Activated CD4-positive, alpha-beta T cell treated with anti-CD3 and anti-CD28 coated beads for 4 hours (primary cell): ENCODE measurements at places on chromosomes 6 and 20.
A peak's percentile ranks its signal among the peaks of the same experiment; 100 is the strongest.

DNA sequence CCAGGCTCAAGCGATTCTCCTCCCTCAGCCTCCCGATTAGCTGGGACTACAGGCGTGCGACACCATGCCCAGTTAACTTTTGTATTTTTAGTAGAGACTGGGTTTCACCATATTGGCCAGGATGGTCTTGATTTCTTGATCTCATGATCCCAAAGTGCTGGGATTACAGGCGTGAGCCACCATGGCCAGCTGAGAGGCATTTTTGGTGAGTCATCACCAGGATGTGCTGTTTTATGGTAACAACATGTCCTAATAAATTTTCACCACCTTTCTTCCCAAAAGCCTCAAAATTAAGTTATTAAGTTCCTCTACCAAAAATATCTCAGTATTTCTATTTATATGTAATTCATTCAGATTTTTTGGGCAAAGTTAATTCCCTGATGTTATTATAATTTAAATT lies 53.5 kb downstream of the COL21A1 start:
- no peak for DNase-seq

- no peak for DNase-seq
Observed at GRCh38 chr6:22411376-22412105, 114.7 kb upstream of the PRL start.

GRCh38 chr6:114747995-114748625 lies 405.3 kb upstream of the HS3ST5 start:
- DNase-seq = no peak

DNA sequence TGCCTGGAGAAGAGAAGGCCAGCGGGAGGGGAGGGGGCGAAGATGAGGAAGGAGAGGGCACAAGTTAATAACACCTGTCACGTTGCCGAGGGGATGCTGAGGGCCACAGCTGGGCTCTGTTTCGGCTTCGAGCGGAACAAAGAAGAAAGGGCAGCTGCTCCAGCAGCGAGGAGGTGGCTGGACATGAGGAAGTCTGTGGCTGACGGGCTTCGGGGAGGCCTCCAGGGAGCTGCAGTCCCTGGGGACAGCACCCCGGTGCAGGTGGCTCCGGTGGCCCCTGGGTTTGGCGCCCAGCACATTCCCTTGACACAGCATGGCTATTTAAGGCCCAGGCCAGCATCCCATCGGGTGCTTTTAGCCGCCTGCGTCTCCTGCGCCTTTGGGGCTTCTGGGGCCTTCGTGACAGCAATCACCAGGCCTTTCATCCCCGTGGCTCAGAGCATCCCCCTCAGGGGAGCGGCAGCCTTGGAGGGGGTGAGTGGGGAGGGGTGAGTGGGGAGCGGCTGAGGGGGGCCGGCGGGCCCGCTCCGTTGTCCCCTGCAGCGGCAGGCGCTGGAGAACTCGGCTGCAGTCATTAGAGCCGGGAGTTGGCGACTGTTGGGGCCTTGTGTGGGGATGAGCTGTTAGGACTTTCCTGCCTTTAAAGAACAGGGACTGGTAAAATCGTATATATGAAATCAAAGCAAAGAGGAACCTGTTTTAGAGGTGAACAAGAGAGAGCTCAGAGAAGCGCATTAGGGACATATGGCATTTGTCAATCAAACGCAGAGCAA lies 99.0 kb downstream of the TMEM242 start:
- DNase-seq = no peak

DNA sequence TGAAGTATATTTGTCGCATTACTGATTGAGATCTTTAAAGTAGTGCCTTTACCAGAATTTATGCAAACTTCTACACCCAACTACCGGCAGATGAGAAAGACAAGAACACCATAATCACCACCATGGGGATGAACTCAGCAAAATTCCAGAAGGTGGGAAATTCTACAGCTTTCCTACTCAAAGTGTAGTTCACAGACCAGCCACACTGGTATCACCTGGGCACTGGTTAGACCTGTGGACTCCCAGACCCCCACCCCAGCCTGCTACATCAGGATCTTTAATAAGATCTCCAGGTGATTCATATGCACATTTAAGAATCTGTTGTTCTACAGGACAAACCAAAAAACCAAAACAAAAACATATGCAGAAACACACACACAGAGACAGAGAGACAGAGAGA lies 67.9 kb downstream of the POPDC3 start:
- no peak for DNase-seq

DNA sequence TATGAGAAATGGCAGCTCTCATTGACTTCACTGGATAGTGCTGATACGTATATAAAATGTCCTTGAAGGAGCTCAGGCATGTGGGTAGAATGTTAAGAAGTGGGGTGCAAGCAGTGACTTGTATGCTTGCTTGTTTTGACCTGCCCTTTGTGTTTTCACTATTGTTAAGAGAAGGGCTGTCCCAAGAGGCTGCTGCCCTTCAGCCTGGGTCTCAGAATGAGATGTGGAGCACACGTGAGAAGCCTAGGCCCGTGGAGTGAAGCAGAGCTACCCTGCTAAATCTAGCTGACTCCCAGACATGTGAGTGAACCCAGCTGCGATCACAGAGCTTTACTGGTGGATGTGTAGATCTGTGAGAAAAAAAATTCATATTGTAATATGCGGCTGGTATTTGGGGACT lies 305.3 kb upstream of the RGS17 start:
- no peak for DNase-seq

- DNase-seq = no peak
Observed at GRCh38 chr6:42440778-42441696, 10.7 kb downstream of the TRERF1 start.

- DNase-seq = no peak
Observed at GRCh38 chr20:22795433-22795832, 211.1 kb upstream of the FOXA2 start.

GRCh38 chr20:60052322-60052721 lies 94.1 kb downstream of the CDH26 start:
- no peak for DNase-seq

DNA sequence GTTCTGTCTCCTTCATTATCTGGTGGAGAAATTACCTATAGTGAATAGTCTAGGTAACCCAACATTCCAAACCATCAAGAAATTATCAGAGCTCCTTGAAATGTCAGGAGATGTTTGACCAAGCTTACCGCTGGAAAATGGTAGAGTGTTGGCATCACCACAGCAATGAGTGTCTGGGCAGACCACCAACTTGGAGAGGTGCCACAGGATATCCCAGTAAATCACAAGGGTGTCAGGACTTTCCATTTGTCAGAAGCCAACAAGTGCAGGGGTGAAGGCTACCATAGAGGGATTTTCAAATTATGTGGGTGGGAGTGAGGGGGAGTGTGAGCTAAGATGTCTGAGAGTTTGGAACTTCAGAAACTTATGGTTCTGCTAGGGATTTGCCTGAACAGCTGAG lies 73.2 kb downstream of the VGLL2 start:
- DNase-seq = no peak

GRCh38 chr20:20412750-20413149 lies 44.8 kb downstream of the INSM1 start:
- no peak for DNase-seq

DNA sequence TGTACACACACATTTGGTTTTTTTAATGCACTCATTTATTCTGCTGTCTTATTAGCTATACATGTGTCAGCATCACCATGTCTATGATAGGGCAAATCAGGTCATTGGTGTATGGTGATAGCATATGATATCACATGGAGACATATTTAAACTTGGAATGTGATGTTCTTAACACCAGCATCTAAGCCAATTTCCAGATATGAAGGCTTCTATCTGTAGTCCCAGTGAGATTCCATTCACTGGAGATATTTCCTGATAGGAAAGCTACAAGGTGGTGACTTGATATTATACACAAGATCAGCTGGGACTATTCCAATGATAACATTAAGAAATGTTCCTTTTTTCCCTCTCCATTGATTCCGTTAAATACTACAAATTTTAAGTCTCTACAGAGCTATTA lies 89.3 kb downstream of the TASP1 start:
- DNase-seq = no peak

GRCh38 chr20:42974347-42974746 lies 215.4 kb downstream of the PTPRT start:
- no peak for DNase-seq

DNA sequence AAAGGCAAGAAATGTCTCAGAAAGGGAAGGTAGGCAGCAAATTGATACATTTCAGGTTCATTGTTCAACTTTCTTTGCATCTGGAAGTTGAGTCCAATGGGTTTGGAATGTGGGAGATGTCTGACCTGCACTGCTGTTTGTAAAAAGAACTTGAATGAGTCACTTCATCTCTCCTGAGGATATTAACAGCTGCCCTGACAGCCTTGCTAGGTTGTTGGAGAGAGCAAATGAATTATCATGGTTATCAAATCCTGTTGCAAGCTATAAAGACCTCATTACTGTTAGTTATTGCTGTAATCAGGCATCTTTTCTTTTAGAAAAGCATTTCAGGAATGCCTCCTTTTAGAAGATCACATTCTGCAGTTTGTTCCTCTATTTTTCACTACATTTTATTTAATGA lies 23.0 kb upstream of the FLRT3 start:
- DNase-seq = no peak

DNA sequence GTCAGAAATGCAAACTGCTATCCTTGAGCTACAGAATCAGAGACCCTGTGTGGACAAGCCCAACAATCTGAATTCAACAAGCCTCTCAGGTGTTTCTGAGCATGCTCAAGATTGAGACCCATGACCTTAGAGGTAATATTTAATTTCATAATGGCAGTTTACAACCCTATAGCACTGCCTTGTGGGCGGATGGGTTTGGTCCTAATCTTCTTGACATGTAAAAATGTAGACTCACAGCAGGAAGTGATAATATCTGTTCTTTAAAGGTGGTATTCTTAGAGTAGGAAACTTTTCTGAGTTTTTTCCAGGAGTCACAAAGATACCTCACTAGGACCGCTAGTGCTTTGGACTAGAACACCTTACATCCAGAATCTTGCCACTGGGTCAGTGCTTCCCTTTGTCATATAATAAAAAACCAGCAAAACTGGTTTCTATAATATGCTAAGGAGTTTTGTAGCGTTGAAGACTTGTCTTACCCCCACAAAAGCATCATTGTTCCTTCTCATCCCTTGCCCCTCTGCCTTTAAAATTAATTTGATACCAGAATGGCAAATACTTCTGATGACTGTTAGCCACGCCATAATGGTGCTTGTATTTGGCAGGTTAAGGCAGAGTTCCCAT lies 52.6 kb downstream of the E2F3 start:
- peak; percentile 9 for DNase-seq

DNA sequence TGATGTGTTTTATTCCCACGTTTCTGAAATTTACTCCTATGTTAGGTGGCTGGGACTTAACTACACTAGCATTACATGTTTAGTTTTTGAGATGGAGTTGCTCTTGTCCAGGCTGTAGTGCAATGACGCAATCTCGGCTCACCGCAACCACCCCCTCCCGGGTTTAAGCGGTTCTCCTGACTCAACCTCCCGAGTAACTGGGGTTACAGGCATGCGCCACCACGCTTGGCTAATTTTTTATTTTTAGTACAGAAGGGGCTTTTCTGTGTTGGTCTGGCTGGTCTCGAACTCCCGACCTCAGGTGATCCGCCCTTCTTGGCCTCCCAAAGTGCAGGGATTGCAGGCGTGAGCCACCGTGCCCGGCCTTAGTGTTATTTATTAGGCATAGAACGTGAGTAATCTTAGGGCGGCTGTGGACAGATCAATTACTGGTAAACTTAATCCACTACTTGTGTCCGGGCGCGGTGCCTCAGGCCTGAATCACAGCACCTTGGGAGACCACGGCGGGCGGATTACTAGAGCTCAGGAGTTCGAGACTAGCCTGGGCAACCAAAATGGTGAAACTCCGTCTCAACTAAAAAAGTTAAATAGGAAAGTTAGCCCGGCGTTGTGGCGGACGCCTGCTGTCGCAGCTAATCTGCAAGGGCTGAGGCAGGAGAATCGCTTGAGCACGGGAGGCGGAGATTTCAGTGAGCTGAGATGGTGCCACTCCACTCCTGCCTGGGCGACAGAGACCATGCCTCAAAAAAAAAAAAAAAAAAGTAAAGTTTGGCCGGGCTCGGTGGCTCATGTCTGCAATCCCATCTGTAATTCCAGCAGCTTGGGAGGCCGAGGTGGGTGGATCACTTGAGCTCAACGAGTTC lies 123.7 kb upstream of the BTN3A2 start:
- DNase-seq = peak; percentile 58

GRCh38 chr6:43687079-43687436 lies 533 bp downstream of the MRPS18A start:
- DNase-seq = no peak

GRCh38 chr6:107823047-107823557 lies 1.0 kb downstream of the SCML4 start:
- peak; percentile 47 for DNase-seq

DNA sequence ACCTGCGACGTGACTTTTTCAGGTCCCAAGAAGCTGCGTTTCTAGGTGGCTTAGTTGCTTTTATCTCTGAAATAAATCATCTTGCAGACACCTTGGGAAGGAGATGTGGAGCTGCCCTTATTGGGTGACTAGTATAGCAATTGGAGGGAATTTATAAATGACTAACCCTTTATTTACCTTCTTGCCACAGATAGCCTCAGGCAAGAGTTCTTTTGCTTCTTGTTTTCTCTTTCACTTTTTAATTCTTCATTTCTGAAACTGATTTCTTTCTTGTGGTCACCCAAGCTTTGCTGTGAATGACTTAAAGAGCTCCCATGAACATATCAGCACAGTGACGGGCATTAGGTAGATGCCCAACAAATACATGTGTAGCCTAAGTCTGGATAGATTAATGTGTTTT lies 3.0 kb downstream of the ADGRF4 start:
- no peak for DNase-seq
